Transverse colon (tissue), 4 donors: ENCODE measurements at places on chromosomes 7 and 10. TPM values are rescaled to one million over a fixed set of nuclear protein-coding genes. Genes with fewer than 3 reads are reported as not detected.

The OR13A1 gene
- not detected for total RNA-seq

The CCDC3 gene
- 2.2 TPM for total RNA-seq

The C10orf71 gene
- not detected for total RNA-seq

- no peak for DNase-seq
Measured at GRCh38 chr7:30660331-30661255, 21.7 kb downstream of the CRHR2 start.

GRCh38 chr10:110444004-110444337 lies 53.7 kb upstream of the DUSP5 start:
- no peak for DNase-seq

GRCh38 chr10:86333826-86334487 lies 32.6 kb downstream of the GRID1 start:
- no peak for DNase-seq

- DNase-seq = no peak
Measured at GRCh38 chr7:151313857-151314256, 27.8 kb upstream of the NUB1 start.

The FAM25G gene
- not detected for total RNA-seq

The PGAM2 gene
- not detected for total RNA-seq

The WNT8B gene
- total RNA-seq = not detected

DNA sequence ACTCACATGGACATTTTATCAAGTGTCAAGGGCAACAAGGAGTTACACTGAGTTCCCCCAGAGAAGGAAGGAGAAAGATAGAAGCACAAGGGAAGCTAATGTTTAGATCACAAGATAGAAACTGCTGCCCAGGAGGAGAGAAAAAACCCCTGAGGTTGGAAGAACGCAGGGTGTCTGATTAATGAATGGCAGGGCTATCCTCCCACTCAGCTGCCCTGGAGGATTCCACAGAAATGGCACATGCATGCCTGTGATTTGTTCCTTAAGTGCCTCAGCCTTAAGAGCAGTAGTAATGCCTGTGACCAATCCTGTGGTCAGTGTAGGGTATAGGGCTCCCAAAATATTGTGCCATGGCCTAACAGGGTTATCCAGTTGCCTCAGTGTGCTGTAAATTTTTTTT lies 20.2 kb downstream of the DNAJB9 start:
- DNase-seq = no peak

DNA sequence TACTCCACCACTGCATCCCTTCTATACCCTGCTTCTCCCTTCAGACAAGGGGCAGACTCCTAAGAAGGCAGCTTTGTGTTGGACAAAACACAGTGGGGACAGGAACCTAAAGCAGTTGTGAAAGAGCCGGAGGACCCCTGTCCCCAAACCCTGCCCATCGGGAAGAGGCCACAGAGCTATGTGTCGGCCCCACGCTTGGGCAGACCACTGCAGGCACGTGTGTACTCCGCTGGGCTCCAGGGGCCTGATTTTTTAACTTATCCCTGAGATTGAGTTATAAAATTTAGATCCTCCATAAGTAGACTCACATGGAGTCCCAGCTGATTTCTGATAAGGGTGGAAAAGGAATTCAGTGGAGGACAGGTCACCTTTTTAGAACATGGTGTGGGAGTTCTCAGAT lies 310.5 kb downstream of the ADARB2 start:
- DNase-seq = no peak

GRCh38 chr7:141377906-141378305 lies 173.3 kb upstream of the AGK start:
- DNase-seq = no peak

GRCh38 chr10:24120646-24121045 lies 88.3 kb upstream of the KIAA1217 start:
- DNase-seq = no peak

The ETV1 gene
- total RNA-seq = 3.0 TPM

DNA sequence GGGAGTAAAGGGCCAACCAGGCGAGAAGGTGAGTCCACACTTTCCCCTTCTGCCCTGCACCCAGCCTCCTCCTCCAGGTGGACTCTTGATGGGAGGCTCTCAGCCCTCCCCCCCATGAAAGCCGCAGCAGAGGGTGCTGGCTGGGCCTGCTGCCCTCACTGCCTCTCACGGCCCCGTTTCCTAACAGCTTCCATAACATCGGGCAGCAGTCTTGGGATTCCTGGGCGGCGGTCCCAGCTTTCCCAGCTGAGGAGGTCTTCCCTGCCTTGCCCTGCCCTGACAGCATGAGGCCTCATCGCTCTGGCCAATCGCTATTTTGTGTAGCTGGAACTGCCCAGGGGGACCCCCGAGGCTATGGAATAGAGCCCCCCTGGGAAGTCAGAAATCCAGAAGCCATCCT lies 76.3 kb downstream of the COL13A1 start:
- no peak for DNase-seq

GRCh38 chr7:127708788-127709187 lies 56.8 kb downstream of the SND1 start:
- peak; percentile 75 for DNase-seq

- no peak for DNase-seq
Measured at GRCh38 chr7:16940776-16941175, 59.0 kb upstream of the AGR3 start.

DNA sequence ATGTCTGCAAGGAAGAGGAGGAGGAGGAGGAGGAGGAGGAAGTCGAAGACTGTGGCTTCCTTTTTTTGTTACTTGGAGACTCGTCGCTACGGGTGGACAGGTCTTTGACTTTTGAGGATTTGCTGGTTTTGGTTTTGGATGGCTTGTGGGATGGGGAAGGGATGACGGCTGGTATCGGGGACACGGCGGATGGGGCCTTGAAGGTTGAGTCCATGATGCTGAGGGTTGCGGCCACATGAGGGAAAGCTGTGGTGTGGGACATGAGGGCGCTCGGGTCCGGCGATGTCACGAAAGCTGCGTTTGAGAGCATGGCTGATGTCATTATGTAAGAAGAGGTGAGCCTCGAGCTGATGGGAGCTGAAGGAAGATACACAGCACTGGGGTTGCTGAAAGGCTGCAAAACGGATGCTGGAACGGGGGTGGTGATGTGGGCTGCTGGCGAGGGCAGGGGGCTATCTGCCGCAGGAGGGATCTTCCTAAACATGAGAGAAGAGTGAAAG lies 33.1 kb upstream of the EFCAB10 start:
- DNase-seq = no peak

The VWA2 gene
- total RNA-seq = 3.3 TPM

The MYO1G gene
- 8.3 TPM for total RNA-seq

The HOXA5 gene
- 32.4 TPM for total RNA-seq

DNA sequence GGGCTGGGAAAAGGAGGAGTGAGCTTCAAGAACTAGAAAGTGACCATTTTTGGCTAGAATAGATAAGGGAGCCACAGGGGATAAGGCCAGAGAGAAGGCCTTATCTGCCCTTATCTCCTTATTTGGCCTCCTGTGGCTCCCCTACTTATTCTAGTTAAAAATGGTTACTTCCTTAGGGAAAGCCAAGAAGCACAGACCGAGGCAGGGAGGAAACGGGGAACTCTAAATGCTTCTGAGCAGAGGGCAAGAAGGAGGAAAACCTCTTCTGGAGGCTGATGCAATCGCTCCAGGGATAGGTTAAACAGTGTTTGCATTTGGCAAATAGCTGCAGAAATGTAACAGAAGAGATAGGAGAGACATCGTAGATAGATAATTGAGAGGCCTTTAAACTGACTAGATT lies 18.6 kb downstream of the NRP1 start:
- DNase-seq = no peak

The PNLIPRP2 gene
- total RNA-seq = not detected

GRCh38 chr10:74932648-74933047 lies 106.2 kb downstream of the KAT6B start:
- peak; percentile 37 for DNase-seq

- DNase-seq = no peak
Measured at GRCh38 chr7:12893292-12893691, 205.9 kb downstream of the ARL4A start.

DNA sequence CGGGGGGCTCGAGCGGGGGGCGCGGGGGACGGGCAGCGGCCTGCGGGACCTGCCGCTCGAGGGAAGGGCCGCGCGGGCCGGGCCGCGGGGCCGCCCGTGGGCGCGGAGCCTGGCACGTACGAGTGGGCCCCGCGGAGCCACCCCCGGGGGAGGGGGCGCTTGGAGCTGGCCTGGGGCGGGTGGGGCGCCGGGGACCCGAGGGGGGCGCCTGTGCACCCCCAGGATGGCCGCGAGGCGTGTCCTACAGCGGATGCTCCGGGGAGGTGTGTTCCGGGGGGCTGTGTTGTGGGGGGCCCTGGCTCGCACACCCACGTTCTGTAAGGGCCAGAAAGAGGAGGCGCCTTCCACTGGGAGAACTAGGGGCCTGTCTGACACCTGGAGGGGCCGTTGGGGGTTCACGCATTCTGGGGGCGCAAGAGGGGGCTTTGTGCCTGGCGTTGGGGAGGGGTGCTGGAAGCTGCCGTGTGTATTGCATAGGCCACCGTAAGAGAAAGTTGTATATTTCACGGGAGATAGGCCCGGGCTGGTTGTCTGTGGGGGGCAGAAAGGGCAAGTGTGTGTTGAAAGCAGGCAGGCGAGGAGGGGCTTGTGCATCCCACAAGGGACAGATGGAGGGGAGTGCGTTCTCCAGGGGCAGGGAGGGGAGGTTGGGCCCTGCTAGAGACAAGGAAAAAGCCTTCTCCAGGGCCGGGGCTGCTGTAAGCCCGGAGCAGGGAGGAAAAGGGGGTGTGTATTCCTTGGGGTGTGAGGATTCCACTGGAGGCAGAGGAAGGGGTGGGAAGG lies 663 bp downstream of the VPS37D start:
- DNase-seq = no peak
